ENCODE measurements at places on chromosomes 16 and 17.

GRCh38 chr16:4247460-4247784, 5.5 kb upstream of the SRL start:
- DNase-seq, result no peak

DNA sequence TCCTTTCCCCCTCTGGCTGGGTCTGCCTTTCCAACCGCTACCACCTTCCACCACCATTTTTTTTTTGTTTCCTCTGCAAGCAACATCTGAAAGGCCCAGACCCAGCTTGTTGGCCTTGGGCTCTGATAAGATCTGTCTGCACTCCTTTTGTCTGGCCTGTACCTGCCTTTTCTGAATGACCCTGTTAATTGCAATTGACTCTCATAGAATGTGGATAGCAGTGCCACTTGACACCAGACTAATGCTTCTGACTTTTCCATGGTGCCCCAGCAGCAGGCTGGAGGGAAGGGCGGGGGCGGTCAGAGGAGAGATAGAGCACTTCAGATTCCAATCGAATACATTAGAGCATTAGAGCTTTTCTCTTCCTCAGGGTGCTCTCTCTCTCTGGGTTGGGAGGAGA, 538.9 kb downstream of the WWOX start:
- DNase-seq, result no peak

DNA sequence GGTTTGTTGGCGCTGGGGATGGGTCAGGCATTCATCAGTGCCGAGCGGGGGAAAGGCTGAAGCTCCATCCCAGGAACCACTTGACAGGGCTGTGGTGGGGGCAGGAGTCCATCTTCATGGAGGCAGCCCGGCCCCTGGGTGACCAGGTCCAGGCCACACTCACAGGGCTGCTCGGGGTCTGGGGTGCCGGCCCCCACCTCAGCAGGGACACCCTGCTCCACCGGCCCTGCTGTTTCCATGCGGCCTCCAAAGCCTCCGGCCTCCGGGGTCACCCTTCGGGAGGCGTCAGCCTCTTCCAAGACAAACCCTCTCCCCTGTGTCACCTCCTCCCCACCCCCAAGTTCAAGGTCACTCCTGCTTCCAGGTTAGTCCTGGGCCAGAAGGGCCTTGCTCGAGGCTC, 22.1 kb downstream of the GALNS start:
- DNase-seq, result no peak

DNA sequence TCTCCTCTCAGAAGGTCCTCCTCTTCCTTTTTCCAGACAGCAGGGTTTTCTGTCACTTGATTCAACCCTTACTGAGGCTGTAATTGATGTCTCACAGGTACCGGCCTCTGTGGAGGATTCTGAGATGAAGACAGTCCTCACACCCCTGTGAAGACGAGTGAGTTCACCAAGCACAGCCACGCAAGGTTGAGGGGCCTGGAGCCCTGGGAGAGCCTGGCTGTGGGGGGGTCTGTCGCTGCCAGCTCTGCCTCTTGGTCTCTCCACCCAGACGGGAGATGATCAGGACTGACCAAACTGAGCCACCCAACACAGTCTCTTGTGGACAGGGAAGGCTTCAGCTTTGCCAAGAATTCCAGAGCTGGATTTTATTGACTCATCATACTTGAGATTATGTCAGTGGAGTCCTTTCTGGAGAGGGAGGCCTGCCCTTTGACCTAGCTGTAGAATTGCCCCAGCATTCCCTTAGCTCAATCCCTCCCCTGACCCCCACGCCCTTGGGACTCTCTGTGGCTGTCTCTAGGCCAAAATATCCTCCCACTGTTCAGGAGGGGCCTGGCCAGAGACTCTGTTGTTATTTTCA, 51.1 kb upstream of the CRHR1 start:
- DNase-seq, result peak; percentile 58

DNA sequence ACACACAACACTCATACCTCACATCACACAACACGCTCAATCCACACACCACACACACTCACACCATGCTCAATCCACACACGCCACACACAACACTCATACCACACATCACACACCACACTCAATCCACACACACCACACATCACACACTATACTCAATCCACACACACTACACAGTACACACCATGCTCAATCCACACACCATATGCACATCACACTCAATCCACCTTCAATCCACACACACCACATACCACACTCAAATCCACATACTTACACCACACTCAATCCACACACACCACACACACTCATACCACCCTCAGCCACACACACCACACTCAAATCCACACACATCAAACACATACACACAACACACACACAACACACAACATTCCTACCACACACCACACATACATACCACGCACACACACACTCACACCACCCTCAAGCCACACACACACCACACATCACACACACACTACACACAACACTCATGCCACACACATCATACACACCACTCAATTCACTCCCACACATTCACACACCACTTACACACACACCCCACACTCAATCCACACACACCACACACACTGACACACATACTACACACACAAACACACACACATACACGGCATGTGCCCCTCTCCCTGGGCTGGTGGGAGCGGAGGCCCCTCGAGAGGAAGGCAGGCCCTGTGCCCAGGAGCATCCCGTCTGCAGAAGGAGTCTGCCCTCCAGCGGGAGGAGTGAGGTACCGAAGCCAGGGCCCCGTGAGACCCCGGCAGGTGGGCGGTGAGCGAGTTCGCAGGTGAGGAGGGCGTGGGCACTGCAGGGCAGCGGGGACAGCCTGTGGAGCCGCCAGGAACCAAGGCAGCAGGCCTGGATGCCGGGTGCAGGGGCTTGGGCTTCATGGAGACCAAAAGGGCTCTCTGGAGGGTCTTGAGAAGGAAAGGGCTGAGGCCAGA, 33.1 kb upstream of the RPTOR start:
- DNase-seq, result no peak

GRCh38 chr16:19517424-19518089, 4.3 kb downstream of the GDE1 start:
- no peak for DNase-seq

GRCh38 chr16:72797621-72798020, 250.3 kb downstream of the ZFHX3 start:
- DNase-seq, result peak; percentile 44

DNA sequence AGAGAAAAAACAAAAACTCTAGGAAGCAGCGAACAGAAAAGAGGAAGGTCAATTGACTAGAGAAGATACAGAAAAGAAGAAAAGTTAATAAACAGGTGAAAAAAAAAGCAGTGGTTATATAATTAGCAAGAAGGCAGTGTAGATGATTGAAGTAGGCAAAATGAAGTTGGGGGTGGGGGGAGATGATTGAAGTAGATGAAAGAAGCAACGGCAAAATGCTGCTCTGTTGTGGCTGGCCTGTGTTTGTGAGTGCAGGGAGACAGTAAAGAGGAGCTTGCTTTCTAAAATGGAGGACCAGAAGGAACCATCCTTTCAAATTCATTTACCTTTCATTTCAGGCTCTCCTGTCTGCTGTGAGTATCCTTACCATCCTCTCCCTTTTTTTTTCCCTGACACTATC, 3.6 kb downstream of the EVI2B start:
- no peak for DNase-seq

GRCh38 chr17:28634206-28634865, 10.6 kb downstream of the BLTP2 start:
- no peak for DNase-seq

DNA sequence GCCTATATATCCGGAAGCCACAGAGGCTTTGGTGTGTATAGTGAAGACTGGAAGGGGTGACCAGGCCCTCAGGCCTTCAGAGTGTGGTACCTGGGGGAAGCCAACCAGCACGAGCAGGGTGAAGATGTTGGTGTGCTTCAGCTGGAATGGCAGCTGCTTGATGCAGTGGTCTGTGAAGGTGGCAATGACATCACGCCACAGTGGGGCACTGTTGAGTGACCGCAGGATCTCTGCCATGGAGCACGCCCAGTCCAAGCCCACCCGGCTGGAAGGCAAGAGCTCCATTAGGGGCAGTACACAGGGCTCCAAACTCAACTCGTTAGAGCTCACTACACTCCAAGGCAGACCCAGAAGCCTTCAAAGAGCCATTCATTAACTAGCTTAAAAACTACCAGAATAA, 68.5 kb upstream of the ATP2A3 start:
- DNase-seq, result no peak

GRCh38 chr17:30568117-30568430, 90.9 kb downstream of the GOSR1 start:
- DNase-seq, result no peak

- no peak for DNase-seq
Measured at GRCh38 chr17:28228109-28228840, 90.7 kb upstream of the TMEM97 start.

DNA sequence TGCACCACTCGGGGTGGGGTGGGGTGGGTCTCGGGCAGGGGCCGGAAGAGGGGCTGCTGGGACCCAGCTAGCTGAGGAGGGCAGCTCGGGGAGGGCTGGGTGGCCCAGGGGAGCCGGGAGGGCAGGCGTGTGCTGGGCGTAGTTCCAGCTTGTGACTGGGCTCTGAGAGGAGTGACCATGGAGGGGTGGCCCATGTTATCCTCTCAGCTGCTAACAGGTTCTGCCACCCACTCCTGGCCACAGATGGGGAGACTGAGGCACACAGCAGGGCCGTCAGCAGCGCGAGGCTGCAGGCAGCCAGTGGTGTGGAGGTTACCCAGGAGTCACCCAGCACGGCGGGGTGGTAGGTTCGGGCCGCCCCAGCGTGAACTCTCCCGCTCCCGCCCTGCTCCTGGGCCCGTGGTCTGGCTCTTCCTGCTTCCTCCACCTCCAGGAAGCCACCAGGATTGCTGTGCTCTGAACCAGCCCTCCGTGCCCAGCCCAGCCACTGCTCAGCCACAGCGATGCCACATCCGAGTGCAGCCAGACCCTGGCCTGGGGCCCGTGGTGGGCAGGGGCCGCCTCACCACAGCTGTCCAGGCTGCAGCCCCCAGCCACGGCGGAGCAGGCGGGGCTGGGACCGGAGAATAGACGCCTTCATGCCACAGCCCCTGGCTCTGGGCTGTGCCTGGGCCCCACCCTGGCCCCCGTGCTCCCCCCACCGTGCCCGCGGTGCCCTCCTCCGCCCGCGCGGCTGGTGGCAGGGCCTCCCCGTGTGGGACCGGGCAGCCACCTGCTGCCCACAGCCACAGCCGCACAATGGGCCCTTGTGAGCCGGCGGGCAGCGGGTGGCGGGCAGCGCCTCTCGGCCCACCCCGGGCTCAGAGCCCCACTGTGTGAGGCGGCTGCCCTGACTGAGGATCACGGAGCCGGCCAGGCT, 26.3 kb upstream of the SSTR5 start:
- DNase-seq, result no peak

GRCh38 chr16:72113616-72113945, 19.9 kb downstream of the DHX38 start:
- DNase-seq, result no peak

DNA sequence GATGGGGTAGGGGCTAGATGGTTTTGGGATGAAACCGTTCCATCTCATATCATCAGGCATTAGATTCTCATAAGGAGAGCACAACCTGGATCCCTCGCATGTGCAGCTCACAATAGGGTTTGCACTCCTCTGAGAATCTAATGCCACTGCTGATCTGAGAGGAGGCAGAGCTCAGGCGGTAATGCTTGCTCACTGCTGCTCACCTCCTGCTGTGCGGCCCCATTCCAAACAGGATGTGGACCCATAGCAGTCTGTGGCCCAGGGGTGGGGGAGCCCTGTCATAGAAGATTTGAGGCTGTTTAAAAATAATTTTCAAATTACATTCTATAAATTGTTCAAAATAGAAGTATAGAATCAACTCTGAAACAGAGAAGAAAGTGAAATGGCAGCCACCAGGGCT, 50.8 kb downstream of the PHKB start:
- no peak for DNase-seq

DNA sequence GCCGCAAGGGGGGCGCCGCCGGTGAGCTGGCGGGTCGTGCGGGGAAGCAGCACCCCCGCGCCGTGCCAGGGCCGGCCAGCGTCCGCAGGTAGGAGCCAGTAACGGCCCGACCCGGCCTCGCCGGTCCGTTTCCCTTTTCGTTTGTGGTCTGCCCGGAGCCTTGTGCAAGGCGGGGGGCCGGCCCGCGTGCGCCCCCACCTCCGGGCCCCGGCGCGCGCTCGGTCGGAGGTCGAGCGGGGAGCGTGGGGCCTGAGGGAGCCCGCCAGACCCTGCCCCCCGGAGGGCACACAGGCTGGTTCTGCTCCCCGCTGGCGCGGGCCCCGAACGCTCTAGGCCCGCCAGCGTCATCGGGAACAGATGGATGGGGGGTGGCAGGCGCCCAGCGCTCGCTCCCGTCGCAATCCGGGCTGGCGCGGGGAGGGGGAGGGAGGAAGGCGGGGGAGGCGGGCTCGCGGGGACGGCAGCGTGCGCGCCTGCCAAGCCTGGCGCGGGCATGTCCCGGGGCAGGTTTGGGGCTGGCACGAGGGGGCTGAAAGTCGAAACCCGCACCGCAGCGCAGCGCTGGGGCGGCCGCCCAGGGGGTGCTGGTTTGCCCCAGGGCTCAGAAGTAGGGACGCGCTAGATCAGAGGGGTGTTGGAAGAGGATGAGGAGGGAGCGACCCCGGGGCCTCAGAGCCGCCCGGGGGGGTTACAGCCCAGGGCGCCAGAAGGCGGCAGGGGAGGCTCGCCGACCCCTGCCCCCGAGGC, 1.5 kb upstream of the GSE1 start:
- DNase-seq, result peak; percentile 82

DNA sequence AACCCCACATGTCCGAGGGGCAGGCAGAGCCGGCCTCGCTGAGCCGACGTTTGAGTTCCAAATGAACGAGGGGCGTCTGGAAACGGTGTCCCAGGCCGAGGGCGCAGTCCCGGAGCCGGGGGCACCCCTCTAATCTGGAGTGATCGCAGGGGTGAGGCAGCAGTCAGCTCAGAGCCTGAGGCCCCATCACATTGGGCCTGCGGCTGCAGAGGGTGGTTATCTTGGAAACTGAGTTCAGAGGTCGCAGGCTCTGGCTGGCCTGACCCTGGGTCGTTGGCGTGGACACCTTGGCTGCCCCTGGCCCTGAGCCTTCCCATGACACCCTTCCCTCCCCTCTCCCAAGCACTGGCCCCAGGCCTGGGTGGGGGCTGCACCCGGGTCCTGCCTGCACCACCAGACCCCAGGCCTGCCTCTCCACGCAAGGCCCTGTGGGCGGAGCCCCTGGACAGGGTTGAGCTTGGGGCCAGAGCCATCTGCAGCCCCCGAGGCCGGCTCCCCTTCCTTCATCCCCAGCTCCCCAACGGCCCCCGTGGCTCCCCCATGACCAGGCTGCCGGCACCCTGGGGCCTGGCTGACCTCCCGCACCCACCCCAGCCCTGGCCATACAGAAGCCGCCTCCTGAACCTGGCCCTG, 45.6 kb downstream of the ZFPM1 start:
- DNase-seq, result no peak

DNA sequence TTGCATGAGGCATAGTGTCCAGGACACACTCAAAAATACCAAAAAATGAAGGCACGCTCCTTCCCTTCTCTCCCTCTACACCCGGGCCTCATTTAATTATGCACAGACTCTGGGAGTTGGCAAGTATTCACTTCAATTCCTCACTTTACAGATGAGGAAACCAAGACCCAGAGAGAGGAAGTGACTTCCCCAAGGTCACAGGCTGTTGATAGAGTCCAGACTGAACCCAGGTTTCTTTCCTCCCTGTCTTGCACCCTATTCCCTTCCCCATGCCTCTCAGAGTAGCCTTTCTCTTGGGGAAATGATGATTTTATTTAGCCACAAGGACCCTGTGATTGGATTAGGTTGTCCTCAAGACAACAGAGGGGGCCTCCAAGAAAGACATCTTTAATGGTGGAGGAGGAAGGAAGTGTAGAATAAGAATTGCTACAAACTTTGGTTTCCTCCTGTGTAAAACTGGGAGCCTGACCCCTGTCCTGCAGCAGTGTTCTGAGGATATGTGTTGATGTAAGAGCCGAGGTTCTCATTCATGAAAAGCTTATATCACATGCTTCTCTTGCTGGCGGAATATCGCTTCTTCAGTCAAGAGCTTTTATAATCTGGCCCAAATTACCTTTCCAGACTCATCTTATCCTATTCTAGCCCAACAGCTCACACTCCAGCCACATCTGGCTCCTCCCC, 48.8 kb upstream of the SIAH1 start:
- DNase-seq, result no peak
